ENCODE measurements at places on chromosomes 4 and X.

DNA sequence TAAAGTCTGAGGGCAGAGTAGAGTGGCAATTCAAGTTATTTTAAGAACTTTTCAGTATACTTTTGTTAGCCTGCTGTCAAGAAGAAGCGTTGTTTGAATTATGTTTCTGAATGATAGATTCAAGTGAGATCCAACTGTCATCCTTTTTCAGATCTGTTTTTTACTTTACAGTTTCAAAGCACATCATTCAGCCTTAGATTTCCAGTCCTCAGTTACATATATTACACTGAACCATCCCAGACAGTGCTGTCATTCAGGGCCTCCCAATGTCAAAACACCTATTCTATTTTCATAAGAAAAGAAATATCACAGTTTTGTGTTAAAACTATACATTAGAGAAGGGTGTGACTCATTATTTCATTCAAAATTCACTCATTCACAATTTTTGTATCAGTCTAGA lies 856.9 kb downstream of the ADGRL3 start:
- no peak for DNase-seq

DNA sequence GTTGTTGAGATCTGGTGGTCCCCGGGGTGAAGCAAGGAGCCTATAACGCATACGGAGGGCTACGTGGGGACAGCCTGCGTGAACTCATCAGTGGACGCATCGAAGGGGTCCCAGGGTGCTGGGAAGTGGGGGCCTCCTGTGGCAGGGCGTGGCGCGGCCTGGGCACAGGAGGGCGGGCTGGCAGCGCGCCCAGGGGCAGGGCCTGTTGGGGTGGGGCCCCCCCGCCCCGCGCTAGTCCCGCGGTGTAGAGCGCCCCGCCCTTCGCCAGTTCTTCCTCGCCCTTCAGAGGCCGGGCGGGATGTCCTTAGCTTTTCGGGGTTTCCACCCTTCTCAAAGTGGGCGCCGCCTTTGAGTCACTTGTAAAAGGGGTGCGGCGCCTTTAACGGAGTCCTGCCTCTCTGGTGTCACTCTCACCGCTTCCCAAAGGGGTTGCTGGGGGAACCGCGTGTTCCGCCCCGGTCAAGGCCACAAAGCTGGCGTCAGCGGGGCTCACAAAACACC lies 632 bp downstream of the PLP2 start:
- peak; percentile 36 for DNase-seq

DNA sequence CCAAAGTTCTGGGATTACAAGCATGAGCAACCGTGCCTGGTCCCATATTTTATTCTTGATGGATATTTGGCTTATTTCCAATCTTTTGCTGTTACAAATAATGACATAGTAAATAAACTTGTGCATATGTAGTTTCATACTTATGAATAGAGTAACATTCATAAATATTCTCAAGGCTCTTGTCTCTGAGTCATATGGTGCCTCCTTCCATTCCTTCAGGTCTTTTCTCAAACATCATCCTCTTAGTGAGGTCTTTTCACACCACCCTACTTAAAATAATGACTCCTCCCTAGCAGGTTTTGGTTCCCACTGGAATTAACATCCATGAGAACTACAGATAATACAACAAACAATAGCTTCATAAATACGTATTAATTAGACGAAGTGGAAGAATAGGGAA lies 416.6 kb downstream of the IQCM start:
- no peak for DNase-seq

- DNase-seq: no peak
Observed at GRCh38 chr4:153900426-153900825, 111.5 kb upstream of the SFRP2 start.

DNA sequence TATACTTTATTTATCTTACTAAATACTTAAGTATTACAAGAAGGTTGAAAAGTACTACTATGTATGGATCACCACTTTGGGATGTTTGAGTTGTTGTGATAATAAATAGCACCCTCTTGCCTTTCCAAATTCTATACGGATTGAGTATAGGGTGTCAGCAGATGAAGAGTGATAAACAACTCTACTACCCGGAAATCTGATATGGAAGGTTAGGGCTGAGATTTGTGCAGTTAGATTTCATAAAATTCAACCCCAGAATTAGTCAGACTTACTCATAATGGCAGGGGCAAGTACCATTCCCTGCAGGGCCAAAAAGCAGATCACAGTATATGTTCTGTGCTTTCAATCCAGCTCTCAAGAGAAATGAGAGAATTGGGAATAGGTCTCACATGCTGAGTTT lies 1008.9 kb upstream of the PCDH7 start:
- DNase-seq: no peak

GRCh38 chrX:110044346-110045249 lies 41.7 kb downstream of the TMEM164 start:
- DNase-seq: no peak

DNA sequence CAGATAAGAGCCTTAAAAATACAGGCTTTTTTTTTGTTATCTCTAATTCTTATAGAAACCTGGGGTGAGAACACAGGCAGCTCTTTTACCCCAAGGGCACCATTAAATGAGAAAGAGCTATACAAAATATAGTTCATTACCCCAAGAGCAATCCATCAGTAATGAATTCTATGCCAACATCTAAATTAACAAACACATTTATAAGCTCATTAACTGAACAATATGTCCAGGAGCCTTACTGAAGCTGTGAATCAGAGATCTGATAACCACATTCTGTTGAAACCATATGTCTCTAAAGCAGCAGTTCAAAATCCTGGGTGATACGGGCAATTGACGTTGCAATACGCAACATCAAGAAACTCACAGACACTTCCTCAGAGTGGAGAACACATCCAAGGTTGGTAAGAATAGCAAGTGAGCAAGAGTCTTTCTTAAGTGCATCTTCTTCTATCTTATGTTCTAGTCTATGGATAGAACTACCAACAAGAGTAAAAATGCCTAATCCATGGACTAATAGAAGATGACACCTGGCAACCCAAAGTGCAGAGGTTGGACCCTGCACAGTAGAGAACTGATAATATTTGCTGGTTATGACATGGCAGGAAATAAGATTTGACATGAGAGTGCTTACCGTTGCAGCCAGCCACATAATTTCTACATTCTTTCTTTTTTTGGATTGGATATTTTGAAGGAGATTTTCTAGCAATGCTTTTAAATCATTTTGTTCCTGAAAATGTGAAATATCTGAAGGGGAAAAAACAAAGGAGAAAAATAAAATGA lies 449.3 kb downstream of the IL15 start:
- DNase-seq: no peak

DNA sequence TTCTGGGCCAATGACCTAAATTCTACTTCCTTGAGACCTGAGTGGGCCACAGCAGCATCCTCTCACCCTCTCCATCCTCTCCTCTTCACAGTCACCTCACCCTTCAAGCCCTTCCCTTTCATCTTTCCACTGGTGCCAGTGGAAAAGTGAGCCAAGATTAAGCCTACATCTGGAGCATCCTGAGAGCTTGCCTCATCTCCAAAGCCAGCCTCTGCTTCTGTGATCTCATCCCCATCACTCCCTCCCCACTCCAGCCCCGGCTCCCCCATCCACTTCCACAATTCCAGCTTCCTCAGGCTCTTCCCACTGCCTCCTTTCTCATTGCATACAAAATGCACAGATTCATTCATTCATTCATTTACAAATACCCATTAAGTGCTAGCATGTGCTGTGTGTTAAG lies 10.1 kb upstream of the RASL11B start:
- no peak for DNase-seq

GRCh38 chr4:11021333-11021732 lies 336.8 kb upstream of the CLNK start:
- DNase-seq: no peak

GRCh38 chr4:85058551-85058950 lies 92.1 kb upstream of the WDFY3 start:
- no peak for DNase-seq

- no peak for DNase-seq
Observed at GRCh38 chr4:87180767-87181166, 39.7 kb downstream of the KLHL8 start.

- DNase-seq: no peak
Observed at GRCh38 chrX:149531599-149531998, 9.2 kb upstream of the EOLA1 start.

DNA sequence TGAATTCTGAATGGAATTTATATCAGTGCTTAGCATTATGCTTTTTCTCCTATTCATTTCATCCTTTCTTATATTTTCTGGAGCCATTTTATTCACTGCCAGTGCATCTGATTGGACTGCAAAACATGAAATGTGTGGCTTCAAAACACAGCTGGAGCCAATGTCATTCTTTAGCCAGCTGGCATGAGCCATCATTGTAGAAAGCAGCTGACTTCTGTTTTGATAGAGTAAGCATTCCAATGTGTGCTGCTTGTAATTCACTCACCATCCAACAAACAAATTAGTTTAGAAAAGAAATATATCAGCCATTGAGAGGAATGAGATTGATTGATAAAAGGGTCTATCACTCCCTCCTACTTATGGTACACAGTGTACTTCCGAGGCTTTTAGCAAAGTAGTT lies 2616.0 kb downstream of the ARAP2 start:
- no peak for DNase-seq

- no peak for DNase-seq
Observed at GRCh38 chrX:16633754-16634153, 16.2 kb upstream of the S100G start.

DNA sequence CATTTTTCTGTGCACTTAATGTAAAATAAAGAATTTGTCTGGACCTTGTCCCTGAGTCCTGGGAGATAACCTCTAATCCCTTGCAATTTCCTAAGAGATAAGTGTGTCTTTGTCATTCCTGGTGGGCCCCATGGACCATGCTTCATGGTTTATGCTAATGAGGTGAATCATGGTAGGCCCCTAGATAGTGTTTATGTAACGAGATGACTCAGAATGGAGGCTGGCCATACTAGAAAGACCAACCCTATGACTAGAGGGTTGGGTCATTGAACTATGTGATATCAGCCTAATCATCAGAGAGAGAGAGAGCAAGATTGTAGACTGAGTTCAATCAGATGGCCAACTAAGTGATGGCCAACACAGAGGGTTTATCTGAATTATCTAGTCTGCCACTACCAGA lies 64.2 kb upstream of the NHSL2 start:
- peak; percentile 31 for DNase-seq

DNA sequence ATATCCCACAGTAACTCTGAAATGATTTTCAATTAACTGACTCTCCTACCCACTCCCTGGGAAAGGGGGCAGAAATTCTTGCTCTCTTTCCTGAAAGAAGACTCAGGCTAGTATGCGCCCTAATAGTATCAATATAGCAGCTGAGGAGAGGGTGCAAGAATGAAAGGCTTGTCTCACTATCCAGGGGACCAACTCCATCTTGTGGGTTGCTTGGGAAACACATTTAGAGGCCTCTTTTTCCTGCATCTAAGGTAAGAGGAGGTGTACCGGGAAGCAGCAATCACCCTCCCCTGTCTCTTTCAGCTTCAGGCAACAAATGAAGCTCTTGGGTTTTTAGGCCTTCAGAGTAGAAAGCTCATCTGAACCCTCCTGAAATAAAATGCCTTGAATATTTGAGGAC lies 11.3 kb downstream of the TMEM255A start:
- DNase-seq: no peak

GRCh38 chrX:45497290-45497689 lies 296.6 kb upstream of the DIPK2B start:
- no peak for DNase-seq

GRCh38 chr4:144649646-144650045 lies 3.7 kb downstream of the HHIP start:
- no peak for DNase-seq

- DNase-seq: no peak
Observed at GRCh38 chr4:102103368-102103767, 241.9 kb downstream of the SLC39A8 start.

- no peak for DNase-seq
Observed at GRCh38 chrX:32455704-32456103, 755.6 kb downstream of the DMD start.

DNA sequence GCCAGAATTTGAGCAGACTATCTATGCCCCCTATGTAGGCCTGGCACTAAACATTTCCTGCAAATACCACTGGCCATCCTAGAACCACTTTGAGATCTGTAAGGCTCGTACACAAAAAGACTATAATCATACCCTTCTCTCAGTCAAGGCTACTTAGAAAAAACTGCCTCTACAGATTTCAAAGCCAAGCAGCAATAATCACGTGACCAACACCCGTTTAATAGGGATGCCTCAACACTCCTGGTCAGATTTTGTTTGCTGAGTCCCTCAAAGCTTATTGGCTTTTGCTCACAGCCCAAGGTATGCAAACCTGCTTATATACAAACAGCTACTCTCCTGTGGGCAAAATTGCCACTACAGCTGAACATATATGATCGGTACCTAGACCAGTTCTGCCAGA lies 897 bp downstream of the COX7B2 start:
- no peak for DNase-seq

DNA sequence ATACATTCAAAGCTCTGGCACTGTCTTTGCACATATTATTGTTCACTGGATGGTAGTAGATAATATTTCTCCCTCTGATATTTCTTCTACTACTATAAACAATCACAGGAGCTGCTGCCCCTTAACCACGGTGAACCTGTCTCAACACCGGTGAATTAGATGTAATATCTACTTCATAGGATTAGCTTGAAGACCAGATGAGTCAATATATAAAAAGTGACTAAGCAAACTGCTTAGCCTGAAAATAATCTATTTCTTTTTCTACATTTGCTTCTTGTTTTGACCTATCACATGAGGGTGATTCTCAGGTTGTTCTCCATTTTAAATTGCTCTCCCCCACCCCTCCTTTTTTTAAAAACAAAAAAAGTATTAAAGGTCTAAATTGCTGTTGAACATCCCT lies 645.5 kb downstream of the ANKRD50 start:
- no peak for DNase-seq

DNA sequence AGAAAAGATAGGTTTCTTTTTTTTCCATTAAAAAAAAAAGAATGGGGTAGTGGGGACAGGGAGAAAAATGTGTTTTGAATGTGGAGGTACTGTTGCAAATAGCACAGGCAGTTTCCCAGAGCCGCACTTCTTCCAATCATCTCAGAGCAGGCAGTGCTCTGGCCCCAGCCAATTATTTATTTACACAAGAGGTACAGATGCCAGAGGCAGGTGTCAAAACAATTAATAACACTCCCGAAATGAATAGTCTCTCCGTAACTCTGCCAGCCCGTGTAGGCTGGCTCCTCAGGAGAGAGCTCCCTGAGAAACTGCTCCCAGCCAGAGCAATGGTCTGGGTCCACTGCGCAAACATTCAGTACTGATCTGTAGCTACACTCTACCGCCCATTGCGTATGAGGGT lies 130.8 kb upstream of the IL1RAPL2 start:
- DNase-seq: no peak

DNA sequence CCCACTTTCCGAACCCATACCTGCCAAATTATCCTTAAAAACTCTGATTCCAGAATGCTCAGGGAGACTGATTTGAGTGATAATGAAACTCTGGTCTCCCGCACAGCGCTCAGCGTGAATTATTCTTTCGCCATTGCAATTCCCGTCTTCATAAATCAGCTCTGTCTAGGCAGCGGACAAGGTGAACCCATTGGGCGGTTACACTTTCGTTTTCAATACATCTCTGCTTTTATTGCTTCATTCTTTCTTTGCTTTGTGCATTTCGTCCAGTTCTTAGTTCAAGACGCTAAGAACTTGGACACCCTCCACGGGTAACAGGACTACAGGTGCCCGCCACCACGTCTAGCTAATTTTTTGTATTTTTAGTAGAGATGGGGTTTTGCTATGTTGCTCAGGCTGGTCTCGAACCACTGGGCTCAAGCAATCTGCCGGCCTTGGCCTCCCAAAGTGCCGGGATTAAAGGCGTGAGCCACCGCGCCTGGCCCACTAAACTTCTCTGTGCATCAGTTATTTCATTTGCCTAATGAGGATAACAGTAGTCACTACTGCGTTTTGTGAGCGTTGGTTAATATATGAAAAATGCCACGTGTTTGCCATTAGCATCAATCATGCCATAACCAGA lies 936 bp upstream of the PGK1 start:
- DNase-seq: no peak

GRCh38 chrX:44506678-44507077 lies 36.0 kb downstream of the FUNDC1 start:
- no peak for DNase-seq

Data from RCC 7860 (cell line).